ENCODE measurements at places on chromosomes 3 and 15. TPM values are rescaled to one million over a fixed set of nuclear protein-coding genes. Genes with fewer than 3 reads are reported as not detected.

DNA sequence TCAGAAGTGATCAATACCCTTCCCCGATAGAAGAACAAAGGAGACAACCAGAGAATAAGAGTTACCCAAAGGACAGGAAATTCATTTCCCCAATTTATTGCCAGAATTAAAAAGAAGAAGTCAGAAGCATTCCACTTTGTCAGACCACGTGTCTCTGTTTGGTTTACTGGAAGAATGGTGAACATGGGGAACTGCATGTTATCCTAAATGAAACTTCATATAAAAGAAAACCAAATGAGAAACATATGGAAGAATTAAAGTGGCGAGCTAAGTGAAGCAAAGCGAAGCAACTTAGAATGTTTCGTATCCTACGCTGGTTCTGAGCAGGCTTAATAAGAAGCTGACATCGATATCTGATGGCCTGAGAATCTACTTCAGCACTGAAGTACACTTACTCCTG is 190.7 kb downstream of the MAGI1 start:
- no peak for DNase-seq

DNA sequence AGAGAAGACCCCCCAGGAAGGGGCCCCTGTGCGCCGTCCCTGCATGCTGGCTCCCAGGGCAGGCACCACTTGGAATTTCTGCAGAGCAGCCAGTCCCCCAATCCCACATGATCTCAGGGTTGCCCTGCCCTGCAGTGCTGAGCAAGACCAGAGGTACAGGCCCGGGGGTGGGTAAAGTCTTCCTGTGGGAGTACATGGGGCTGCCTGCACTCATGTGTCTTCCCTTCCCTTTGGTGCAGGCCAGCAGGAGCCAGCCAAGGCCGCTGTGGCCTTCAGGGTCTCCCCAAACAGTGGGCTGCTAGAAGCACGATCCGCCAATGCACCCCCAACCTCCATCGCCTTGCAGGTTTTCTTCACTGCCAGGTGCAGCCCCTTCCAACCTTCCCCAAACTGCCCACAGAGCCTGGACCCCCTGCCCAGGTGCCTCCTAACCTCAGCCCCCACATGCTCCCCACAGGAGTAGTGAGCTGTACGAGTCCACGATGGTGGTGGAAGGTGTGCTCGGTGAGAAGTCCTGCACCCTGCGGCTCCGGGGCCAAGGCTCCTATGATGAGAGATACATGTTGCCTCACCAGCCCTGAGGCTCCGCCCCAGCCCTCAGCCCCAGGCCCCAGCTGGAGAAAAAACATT is 15.0 kb downstream of the ACAA1 start:
- DNase-seq: no peak

- no peak for DNase-seq
Observed at GRCh38 chr3:143122608-143123352, 3.2 kb downstream of the CHST2 start.

DNA sequence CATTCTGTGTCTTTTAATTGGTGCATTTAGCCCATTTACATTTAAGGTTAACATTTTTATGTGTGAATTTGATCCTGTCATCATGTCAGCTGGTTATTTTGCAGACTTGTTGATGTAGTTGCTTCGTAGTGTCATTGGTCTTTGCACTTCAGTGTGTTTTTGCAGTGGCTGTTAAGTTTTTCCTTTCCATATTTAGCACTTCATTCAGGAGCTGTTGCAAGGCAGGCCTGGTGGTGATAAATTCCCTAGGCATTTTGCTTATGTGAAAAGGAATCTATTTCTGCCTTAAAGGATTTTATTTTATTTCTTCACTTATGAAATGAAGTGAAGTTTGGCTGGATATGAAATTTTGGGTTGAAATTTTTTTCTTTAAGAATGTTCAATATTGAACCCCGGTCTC is 70.2 kb upstream of the CD96 start:
- no peak for DNase-seq

DNA sequence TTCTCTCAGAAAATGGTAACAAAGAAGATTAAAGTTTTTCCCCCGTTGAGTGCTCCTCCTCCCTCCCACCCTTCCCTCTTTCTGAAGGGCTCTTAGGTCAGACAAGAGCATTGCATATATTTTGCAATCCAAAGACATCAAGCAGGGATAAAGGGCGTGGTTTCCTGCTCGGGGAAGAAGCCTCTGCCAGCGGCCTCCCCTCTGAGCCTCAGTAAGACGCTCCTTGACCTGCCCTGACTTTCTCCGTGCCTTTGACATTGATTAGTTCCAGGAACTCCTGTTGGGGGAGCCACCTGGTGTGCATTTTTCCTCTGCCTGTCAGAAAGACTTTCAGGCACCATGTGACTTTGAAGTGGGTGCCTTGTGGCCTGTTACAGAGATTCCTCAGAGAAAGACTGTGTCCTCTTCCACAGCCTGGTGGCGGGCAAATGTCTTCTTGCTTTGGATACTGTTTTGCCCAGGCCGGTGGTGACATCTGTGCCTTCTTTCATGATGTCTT is 87.2 kb upstream of the TBL1XR1 start:
- DNase-seq: peak; percentile 48

- no peak for DNase-seq
Observed at GRCh38 chr15:80582816-80583423, 112.2 kb upstream of the ABHD17C start.

- no peak for DNase-seq
Observed at GRCh38 chr3:128572644-128573105, 77.9 kb downstream of the RPN1 start.

GRCh38 chr3:99967796-99968195 is 146.5 kb downstream of the FILIP1L start:
- DNase-seq: no peak

DNA sequence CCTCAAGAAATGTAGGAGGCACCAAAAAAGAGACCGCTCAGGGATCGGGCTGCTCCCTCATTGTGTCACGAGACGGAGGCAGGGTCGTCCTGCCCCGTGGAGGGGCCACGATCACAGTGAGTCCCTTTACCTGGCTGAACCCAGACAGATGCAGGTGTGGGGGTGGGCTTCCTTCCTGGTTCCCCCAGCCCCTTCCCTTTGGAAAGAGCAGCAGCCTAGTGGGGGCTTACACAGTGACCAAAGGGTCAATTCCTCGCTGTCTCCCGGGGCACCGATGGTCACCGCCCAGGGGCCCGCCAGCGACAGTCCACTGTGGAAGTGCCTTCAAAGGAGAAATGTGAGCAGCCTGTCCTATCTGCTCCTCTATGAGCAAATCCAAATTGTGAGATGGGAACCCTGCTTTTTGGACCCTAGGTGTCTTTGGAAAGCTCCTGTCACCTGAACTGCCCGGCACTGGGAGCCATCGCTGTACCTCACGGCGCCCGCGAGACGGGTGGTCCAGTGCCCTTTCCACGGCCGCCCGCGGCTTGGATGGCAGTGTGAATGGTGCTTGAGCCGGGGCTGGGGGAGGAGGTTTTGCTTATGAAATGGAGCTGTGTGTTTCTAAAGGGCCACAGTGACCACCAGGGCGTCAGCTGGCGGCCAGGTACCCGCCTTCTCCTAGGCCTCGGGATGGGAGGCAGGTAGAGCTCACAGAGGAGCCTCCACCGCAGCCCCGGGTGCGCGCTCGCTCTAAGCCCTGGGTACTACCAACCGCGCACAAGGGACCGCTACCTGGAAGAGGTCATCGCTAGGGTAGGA is 155.7 kb downstream of the KLF13 start:
- no peak for DNase-seq

DNA sequence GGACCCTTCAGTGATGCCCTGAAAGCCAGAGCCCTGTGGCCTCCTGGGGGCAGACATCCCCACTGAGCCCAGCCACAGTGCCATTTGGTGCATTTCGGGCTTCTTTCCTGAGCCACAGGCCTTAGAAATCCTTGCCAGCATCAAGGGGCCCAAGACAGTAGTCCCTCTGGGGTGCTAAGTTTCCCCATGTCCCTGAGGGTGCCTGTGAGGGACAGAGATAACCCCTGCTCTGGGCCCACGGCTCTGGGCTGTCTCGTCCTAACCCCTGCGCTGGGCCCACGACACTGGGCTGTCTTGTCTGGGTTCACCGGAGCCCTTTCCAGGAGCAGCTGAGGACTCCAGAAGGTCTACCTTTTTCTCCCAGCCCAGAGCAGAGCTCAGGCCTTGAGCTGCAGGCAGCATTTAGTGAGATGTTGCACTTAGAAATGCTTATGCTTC is 45.1 kb upstream of the FGD5 start:
- no peak for DNase-seq

GRCh38 chr3:195033531-195034091 is 237.3 kb downstream of the XXYLT1 start:
- no peak for DNase-seq

DNA sequence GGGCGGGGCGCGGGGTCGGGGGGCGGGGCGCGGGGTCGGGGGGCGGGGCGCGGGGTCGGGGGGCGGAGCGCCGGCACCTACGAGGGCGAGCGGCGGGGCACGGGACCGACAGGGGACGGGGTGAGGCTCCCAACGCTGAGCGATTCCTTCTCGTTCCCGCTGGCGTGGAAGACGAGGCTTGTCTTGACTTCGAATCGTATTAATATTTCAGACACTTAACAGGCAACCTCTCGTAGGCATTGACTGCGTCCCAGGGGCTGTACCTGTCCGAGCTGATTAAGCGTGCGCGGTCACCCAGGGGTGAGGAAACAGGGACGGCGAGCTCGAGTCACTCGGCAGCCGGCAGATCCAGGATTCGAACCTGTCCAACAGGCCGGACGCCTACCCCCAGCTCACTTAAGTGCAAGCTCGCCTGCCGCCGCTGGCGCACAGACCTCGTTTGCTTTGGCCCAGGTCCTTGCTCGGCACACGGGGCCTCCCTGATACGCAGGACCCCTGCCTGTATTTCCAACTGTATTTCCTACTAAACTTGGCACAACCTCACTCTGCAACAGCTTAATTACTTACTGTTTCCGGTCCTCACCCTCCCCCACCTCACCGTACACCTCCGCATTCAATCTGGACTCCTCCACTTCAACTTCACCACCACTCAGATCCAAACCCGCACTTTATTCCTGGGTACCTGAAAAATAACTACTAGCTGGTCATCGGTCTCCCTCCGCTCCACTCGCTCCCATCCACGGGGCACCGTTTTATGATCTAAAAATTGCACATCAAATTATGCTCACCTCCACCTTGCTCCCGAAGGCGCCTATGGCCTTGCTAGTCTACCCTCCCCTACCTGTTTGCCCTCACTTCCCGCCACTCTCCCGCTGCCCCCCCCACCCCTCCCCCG is 722 bp upstream of the ZXDC start:
- peak; percentile 67 for DNase-seq

DNA sequence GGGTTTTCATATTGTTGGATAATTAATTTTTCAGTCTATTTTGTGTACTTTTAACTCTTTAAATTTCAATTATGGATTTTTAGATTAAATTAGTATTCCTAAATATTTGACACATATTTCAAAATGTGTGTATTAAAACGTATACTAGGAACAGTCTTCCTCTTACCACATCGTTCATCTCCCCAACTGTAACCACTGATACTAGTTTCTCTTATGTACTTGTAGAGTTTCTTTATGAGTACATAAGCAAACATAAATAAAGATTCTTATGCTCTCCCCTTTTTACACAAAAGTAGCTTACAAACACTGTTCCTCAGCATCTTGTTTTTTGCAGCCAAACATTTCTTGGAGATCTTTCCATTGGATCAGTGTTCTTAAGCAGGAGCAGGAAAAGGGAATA is 45.9 kb downstream of the CMSS1 start:
- no peak for DNase-seq

DNA sequence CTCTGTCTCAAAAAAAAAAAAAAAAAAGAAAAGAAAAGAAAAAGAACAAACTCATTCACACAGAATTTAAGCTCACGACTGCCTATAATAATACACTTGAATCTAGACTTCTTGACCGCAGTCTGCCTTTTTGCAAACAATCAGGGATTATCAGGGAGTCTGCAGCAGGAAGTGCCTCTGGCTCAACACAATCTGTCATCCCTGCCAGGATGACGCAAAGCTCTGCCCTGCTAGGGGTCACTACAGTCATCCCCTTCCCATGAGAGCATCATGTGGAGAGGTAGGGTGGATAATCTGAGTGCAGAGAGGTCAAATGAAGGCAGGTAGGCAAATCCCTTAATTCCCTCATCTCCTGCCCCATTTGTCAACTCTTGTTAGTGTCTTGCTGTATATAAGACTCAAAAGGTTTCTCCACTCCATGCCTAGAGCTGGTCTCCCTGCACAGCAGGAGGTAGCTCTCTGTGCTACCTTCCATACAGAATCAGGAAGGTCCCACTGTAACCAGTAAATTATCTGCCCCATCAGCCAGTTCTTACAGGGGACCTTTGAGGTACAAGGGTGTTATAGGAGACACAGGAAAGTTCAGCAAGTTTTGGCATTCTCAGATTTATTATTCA is 4.2 kb downstream of the UBAP1L start:
- DNase-seq: peak; percentile 73

GRCh38 chr3:128094295-128095151 is 29.1 kb downstream of the RUVBL1 start:
- no peak for DNase-seq

GRCh38 chr3:89303701-89304100 is 196.3 kb downstream of the EPHA3 start:
- no peak for DNase-seq

DNA sequence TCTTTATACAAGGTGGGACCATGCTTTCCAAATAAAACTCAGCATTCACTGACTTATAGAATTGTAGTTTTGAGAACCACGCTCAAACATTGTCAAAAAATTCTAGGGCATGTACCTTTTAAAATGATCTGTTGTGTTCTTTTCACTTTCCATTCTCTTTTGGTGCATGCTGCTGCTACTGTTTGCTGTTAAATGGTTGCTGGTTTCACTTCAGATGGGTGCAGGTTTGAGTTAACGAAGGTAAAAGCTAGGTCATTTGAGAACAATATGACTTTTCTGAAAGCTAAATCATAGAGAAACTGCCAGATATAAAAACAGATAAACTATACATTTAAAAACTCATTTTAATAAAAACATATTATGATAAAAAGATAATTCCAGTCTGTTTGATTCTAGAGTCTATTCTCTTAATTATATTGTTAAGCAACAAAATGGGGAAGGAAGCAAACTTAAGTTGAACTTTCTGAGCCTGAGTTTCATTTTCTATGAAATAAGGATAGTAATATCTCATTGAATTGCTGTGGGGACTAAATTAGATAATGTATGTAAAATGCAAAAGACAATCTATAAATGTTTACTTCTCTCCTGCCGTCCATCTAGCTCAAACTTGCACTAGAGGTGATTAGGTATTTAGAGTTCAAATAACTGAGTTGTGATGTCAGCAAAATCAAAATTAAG is 82.4 kb downstream of the OXSM start:
- DNase-seq: no peak

DNA sequence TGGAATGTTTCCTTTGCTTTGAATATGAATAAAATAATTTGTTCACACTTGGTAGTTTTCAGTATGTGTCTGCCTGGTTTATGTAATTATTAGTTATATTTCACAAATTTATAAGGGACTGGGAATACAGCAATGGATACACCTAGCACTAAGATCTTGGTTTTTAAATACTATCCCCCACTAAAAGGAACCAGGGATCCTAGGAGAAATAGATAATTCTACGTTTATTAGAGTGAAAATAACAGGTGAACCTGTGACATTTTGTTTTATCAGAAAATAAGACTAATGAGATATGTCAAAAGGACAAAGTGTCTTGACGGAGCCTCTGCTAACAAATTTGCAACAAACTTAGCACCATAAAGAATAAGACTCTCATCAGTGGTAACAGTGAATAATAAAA is 3.4 kb downstream of the PSMD6 start:
- no peak for DNase-seq

TLNRD1 gene
- total RNA-seq: 9.2 TPM

C3orf33 gene
- 6.9 TPM for total RNA-seq

CRYGS gene
- 0.94 TPM for total RNA-seq

ITPKA gene
- 1.6 TPM for total RNA-seq
